ENCODE measurements at places on chromosomes 3 and 15.

DNA sequence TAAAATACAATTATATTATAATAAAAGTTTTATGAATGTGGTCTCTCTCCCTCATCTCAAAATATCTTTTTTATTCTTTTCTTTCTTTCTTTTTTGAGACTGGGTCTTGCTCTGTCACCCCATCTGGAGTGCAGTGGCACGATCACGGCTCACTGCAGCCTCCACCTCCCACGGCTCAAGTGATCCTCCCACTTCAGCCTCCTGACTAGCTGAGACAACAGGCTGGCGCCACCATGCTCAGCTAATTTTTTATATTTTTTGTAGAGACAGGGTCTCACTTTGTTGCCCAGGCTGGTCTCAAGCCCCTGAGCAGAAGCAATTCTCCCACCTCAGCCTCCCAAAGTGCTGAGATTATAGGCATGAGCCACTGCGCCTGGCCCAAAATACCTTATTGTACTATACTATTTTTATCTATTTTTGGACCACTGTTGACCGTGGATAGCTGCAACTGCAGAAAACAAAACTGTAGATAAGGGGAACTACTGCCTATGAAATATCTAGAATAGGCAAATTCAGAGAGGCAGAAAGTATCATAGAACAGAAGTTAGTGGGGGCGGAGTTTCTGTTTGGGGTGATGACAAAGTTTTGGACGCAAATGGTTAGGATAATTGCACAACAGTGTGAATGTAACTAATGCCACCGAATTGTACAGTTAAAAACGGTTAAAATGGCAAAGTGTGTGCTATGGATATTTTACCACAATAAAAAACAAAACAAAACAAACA, 66.6 kb downstream of the SLC12A8 start:
- DNase-seq: no peak

- DNase-seq: no peak
Observed at GRCh38 chr3:34254285-34254684, 455.9 kb downstream of the PDCD6IP start.

- no peak for DNase-seq
Observed at GRCh38 chr3:115077501-115078250, 69.4 kb downstream of the ZBTB20 start.

DNA sequence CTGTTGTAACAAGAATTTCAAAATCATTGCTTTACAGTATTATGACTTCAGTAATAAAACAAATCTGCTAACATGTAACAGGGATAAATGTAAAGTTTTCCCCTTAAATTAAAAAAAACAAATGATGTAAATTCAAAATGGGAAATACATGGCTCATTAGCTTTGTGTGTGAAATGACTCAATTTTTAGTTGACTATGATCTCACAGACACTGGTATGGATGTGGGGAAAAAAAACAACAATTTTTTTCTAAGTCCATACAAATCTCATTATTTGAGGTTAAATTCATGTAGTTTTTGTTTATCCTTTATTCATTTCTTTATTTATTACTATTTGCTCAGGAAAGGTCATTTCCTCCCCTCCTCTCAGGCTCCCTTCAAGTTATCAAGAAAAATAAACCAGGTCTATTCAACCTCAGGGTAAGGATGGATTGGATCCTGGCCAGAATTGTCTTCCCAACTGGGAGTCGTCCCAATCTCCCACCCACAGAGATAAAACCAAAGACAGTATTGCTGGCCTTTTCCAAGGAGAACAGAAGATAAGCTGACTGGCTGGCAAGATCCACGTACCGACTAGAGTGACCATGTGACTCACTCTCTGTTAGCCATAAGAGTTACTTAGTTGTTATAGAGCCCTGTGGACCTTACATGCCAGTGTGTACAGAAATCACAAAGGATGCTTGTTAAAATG, 373.3 kb downstream of the GAP43 start:
- no peak for DNase-seq

GRCh38 chr3:3800685-3801493, 1.7 kb downstream of the LRRN1 start:
- DNase-seq: no peak

DNA sequence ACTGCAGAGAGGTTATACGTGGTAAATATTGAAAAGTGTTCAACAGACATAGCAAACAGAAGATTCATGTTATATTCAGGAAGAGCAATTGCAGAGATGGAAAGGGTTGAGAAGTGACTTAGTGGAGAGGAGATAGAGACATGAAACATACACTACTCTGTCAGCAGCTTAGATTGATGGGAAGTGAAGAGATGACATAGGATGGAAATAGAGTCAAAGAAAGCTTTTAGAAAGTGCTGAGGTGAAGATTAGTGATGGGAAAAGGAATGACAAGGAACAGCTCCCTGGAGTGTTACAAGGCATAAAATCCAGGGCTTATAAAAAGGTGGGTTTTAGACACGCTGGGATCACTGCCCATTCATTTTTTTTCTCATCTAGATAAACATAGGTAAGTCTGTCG, 17.2 kb upstream of the GOLIM4 start:
- no peak for DNase-seq

DNA sequence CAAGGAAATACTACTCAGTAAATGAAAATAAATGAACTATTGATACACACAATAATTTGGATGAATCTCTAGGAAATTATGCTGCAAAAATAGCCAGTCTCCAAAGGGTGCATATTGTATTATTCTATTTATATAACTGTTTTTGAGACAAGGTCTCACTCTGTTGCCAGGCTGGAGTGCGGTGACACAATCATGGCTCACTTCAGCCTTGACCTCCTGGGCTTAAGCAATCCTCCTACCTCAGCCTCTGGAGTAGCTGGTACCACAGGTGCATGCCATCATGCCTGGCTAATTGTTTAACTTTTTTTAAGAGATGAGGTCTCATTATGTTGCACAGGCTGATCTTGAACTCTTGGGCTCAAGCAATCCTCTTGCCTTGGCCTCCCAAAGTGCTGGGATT, 12.5 kb downstream of the KLHDC8B start:
- no peak for DNase-seq

DNA sequence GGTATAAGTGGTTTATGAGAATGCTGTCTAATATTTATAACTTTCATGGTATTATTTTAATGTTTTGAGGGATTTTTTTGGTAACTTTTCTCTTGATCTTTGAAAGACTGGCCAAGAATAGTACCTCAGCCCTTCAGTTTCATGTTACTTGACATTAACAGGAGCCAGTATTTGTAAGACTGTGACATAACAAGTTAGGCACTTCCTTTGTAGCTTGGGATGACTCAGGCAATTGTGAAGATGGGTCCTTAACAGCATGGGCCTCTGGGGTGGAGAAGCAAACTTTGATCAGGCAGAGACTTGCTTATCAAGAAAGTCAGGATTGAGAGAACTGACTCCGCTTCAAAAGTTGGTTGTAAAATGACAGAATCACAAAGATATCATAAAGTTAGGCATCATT, 9.5 kb downstream of the LRRC49 start:
- DNase-seq: no peak

GRCh38 chr15:39781147-39781966, 1.3 kb downstream of the FSIP1 start:
- no peak for DNase-seq

GRCh38 chr15:70258369-70259027, 160.8 kb upstream of the TLE3 start:
- no peak for DNase-seq

GRCh38 chr15:41581110-41581509, 22.1 kb downstream of the TYRO3 start:
- no peak for DNase-seq

- DNase-seq: no peak
Observed at GRCh38 chr3:148367756-148368155, 329.9 kb upstream of the AGTR1 start.

DNA sequence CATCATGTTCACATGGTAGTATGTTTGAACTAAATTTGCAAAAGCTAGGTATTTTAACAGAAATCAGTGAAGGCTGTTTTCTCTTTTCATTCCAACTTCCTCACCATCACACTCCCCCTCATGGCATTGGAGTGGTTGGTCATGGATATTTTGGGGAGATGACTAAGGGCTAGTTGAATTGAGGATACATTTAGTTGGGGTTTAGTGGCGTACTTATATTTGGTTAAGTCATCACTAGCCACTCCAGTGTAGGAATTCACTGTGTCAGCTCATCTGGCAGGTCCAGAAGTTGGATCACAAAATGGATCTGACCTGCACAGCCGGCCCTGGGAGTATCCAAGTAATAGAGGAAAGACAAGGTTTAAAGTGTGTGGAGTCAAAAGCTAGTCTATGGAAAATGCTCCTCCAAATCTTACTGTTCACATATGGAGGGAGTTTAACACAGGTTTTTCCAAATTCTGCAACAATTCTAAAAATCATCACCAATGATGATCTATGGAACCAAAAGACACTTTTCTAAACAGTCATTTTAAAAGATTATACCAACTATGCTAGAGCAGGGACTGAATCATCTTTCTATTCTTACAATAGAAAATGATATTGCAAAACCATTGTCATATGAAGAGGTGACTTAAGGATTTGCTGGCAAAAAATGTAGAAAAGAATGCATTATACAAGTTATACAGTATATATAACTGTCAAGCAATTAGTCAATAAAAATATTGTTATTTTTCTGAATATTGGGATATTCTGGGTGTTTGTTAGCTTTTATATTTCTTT, 247.8 kb upstream of the PEX5L start:
- DNase-seq: no peak

- DNase-seq: no peak
Observed at GRCh38 chr3:77873598-77873997, 833.7 kb downstream of the ROBO2 start.

DNA sequence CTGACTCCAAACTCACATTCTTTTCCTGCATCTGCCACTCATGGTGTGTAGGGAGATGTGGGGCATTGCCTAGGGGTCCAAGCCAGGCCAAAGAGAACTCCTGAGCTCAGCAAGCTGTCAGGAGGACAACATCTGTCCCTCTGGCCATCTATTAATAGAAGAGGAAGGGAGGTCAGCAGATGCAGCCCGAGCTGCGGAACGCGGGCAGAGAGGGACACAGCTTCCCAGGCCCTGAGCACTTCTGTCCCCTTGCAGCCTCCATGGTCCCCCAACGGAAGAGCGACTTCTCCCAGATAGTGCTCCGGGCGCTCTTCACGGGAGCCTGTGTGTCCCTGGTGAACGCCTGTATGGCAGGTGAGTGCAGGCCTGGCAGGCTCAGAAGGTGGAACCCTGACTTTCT, 37.3 kb upstream of the PDE8A start:
- no peak for DNase-seq

GRCh38 chr3:36663666-36664291, 100.6 kb downstream of the DCLK3 start:
- DNase-seq: no peak

- no peak for DNase-seq
Observed at GRCh38 chr3:4841225-4841624, 138.0 kb upstream of the BHLHE40 start.

DNA sequence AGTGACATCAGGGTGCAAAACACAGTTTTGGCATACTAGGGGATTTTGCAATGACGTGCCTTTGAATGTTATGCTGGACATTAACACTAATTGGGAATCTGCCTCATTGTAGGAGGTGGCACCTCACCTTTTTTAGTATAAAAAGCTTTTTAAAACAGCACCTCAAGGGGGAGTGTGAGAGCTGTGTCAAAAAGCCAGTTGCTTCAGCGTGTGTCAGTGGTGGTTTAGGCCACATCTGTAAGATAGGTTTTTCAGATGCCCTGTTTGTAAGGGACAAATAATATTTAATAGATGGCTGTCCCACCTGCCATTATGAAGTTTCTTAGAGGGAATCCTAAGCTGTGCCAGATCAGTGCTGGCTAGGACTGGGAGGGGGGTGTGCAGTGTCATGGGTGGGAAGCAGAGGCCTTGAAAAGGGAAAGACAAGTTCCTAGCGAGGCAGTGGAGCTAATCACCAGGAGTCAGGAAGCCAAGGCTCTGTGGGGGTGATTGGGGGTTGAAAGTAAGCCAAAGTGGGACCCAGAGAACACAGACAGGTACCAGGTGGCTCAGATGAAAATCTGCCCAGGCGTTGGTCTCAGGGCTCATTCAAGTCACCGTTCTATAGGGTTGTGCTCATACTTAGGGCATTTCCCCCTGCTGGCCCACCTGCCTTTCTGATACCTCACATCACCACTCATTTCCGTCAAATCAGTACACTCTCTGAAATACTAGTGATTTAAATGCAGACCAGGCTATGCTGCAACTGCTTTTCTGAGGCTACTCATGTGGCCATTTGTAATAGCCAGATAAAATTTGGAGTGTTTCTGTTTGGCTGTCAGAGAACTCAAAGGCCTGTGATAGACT, 120.5 kb downstream of the BBX start:
- DNase-seq: no peak

DNA sequence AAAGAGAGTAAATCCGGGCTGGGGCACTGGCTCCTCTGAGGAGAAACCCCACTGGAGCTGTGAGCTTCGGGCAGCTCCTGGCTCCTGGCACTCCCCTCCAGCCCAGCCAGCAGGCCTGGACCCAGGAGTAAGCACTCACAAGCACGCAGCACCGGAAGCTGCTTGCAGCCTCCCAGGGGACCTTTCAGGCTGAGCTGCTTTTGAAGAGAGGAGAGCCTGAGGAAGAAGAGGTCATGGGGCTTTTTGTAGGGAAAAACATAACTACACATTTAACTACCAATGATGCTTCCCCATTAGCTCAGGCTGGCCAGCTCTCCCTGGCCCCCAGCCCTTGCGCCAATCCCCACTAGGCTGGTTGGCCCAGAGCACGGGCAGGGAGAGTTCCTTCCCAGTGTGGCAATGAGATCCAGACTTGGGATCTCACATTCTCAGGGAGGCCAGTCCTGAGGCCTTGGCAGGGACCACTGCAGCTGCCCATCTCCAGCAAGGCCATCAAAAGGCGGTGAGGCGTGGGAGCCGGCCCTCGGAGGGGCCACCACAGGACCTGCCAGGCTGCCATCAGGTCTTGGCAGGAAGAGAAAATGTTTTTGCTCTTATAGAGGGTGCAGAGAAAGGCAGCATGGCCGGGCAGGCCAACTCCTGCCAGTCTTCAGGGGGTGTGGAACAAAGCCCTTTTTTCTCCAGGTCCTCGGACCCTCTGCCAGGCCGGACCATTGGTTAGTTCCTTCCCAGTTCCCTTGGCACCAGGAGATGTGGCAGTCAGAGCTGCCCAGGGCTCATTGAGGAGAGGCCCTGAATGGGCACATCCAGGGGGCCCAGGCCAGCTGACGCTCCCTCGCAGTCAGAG, 41.5 kb upstream of the MFGE8 start:
- no peak for DNase-seq
